Midbrain (tissue), 1 donor: ENCODE measurements at places on chromosomes 4 and X.

DNA sequence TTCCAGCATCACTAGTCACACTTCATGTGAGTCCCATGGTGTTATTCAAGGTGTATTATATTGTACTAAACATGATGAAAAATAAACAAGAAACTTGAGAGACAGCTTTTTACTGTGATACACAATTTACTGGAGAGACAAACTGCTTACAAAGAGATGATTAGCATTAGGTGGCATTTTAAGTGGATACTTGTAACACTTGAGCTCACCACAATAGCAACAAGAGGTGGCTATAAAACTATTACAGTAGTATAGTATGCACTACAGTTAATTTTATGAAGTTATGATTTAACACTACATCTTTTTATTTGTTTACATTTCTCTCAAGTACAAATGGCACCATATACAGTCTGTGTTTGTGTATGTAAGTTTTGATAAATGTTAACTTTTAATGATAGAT lies 246.6 kb downstream of the PARM1 start:
- DNase-seq, result no peak

- DNase-seq, result no peak
Measured at GRCh38 chr4:17597517-17597916, 16.9 kb upstream of the MED28 start.

- no peak for DNase-seq
Measured at GRCh38 chrX:118550792-118551191, 55.2 kb downstream of the DOCK11 start.

- no peak for DNase-seq
Measured at GRCh38 chr4:52640808-52641565, 18.1 kb downstream of the USP46 start.

DNA sequence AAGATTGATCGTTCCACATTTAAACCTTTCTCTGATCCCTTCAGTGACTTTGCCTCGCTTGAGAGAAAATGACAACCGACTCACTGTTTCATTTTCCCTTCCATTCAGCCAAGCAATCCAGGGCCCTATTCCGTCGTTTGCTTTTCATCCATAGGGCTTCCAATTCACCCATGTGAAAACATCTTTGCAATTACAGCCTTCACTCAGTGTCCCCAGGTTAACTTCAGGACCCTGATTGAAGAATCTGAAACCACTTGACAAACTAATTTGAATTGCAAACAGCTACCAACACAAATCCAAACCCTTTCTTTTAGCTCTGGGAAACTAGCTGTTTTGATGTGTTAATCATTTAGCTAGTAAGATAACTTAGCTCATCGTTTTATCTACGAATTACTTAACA lies 120.2 kb upstream of the FAM9C start:
- DNase-seq, result no peak

- DNase-seq, result no peak
Measured at GRCh38 chr4:6332042-6332668, 62.5 kb downstream of the WFS1 start.

DNA sequence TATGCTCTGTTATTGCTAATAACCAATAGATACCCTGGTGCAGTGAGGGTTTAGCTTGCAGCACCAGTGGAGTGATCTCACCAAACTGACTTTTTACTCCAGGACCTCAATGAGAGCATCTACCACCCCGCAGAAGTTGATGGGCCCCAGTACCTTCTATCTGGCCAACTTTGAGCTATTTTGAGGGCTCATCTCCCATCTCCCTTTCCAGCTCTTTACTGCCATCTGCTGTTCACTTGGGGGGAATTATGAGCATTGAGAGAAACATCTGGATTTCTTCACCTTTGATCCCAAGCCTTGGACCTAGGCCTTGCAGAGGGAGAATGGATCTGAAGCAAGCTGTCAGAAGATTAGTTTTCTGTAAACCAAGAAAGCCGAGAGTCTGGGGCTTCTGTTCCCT lies 143.6 kb downstream of the TMEM164 start:
- DNase-seq, result peak; percentile 67

DNA sequence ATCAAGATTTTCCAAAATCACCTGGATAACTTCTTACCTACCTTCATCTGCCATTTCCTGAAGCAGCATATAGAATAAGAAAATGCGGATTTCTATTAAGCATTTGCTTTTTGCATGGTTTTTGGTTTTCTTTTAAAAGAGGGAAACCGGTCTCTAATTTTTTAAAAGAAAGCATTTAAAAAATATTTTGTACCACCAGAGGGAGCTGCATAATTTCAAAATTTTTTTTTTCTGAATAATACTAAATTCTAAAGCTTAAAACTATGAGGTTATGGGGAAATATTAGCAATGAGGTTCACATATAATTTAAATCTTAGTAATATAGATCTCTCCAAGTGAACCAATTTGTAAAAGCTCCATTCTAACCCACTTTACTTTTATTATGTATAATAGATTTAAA lies 137.7 kb upstream of the TENT5D start:
- DNase-seq, result no peak

- DNase-seq, result peak; percentile 9
Measured at GRCh38 chr4:55399581-55399980, 3.8 kb downstream of the TMEM165 start.
